IPS DF 6.9 (cell line): ENCODE measurements at places on chromosomes 7 and 10.

- DNase-seq: no peak
Observed at GRCh38 chr7:2120251-2120660, 112.5 kb downstream of the MAD1L1 start.

DNA sequence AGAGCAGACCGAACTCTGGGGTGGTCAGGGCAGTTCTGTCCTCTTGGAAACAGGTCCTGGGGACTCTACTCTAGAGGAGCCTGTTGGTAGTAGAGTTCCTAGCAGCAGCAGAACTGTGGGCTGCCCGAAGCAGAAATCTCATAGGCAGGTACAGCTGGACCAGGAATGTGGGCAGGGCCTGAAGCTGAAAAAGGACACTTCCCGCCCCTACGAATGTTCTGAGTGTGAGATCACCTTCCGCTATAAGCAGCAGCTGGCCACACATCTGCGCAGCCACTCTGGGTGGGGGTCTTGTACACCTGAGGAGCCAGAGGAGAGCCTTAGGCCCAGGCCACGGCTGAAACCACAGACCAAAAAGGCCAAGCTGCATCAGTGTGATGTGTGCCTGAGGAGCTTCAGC, 8.3 kb upstream of the ZNF783 start:
- DNase-seq: no peak

GRCh38 chr10:117133273-117134055, 4.6 kb downstream of the VAX1 start:
- no peak for DNase-seq

- no peak for DNase-seq
Observed at GRCh38 chr7:75660566-75661215, 78.0 kb downstream of the HIP1 start.

- DNase-seq: no peak
Observed at GRCh38 chr10:124266468-124267230, 152.1 kb downstream of the OAT start.
